ENCODE measurements at places on chromosomes 12 and 14. TPM values are rescaled to one million over a fixed set of nuclear protein-coding genes. Genes with fewer than 3 reads are reported as not detected.
A peak's percentile ranks its signal among the peaks of the same experiment; 100 is the strongest.

- DNase-seq, result no peak
These were observed 34.3 kb upstream of the UNC79 start for GRCh38 chr14:93396456-93396855.

GRCh38 chr12:132284827-132285741, 44.3 kb downstream of the GALNT9 start:
- no peak for DNase-seq

- DNase-seq, result no peak
These were observed 531.3 kb downstream of the GALC start for GRCh38 chr14:87461704-87462103.

TMED8 gene
- total RNA-seq, result 25.0 TPM

DNA sequence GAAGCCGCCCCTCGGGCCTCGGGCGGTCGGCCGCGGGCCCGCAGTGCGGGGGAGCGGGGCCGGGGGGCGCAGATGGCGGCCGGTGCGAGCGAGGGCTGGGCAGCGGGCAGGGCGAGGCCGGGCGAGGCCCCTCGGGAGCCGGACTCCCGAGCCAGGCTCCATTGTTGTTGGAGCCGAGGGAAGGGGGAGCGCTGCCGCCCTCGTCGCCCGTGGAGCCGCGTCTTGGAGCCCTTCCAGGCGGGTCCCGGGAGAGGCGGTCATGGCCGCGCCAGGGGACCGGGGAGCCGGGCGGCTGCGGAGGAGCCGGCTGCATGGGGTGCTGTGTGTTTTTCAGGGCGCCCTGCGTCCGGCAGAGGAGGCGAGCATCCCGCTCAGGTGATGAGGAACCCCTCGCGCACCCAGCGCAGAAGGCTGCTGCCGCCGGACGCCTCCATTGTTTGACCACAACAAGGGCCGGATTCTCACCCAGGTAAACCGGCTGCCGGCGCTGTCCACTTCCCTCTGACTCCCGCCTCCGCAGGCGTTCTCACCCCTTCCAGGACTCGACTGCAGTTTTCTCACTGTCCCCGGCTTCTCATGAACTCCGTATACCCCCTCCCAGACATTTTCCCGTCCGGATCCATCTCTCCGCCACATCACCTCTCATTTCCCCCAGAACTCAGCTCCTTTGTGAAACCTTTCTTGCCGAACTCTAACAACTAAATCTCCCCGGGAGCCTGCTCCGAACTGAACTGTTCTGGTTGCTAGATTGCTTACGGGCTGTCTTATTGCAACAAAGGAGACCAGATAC, 732 bp downstream of the ZNF664 start:
- peak; percentile 28 for DNase-seq

IL31 gene
- not detected for total RNA-seq

Data from activated naive CD8-positive, alpha-beta T cell treated with anti-CD3 and anti-CD28 coated beads for 36 hours (primary cell).